ENCODE measurements at places on chromosomes 2 and 18.

DNA sequence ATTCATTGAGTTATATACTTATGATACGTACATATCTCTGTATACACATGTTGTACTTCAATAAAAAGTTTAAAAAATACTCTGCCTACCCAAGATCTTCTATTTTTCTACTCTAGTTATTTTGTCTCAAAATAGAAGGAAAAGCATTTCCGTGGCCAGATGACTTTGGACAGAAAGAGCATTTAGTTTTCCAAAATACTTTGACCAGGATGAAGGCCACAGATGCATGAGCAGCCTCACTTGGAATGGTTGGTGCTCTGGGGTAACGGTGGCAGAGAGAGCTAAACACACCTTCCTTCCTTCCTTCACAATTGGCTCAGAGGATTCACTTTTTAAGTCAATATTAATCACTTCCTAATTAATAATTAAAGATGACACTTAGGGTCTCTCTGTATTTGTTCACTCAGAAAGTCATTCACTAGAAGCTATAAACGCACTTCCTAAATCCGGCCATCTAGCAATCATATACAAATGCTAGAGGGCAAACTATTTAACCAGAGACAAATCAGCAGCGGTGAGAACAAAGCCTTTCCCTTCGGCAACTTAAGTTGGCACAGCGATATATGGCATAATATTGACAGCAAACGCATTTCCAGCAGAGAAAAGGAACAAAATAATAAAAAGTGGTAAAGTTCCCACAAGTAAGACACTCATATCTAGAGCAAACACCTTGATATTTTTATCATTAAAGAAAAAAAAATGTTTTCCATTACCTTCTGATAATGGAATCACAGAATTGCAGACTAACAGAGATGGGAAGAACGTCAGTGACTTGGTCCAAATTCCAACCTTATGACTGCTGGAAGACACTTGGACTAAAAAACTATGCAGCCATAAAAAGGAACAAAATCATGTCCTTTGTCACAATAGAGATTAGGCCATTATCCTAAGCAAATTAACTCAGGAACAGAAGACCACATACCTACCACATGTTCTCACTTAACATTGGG is 55.9 kb upstream of the NARS1 start:
- DNase-seq = no peak

DNA sequence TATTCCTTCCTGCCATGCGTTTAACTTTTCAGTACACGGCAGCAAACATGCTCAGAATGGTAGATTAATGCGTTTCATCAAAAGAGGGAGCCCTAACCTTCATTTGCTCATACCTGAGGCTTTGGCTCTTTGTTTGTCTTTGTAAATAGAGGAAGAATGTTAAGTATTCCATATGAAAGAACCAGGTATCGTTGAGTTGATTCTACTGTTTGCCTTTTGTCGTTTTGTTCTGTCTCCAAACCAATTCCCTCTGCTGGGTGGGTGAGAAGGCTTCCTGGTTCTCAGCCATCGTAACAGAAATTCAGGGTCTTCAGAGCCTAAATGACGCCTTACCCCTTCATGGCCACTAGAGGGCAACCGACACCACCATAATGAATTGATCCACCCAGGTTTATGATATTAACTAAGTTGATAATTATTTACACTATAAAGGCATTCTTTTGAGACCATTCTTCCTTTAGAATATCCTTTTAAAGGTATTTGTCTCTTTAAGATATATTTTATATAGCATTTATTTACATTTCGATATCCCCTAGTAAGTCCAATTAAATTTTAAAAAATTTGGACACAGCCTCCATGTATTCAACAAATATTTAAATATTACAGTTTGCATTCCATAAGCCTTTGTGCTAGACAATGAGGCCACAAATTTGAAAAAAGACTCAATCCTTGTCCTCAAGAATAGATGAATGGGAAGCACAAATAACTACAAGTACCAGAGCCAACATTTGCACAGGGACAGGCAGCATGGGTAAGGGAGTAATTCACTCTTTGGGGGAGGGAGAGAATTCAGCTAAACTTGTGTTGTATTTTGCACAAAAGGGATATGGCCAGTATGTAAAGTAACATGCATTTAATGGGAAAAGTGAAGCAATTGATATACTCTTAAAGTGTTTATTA is 48.1 kb downstream of the TIMM21 start:
- peak; percentile 13 for DNase-seq

DNA sequence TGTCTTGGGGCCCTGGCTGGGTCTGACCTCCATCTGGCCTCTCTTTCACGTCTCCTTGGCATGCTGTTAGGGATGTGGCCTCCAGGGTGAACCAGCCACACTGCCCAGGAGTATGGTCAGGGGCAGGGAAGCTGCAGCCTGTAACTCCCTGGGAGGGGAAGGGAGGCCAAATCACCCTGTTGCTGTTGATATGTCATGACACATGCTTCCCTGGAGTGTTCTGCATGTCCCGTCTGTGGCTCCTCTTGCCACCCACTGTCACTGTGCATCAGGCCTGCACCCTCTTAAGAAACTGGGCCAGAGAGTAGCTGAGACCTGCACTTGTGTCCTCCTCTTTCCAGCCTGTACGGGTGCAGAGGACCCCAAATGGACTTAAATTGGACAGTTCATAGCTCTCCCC is 221.3 kb downstream of the FHOD3 start:
- no peak for DNase-seq

GRCh38 chr2:157786663-157787363 is 89.3 kb downstream of the ACVR1 start:
- DNase-seq = no peak

DNA sequence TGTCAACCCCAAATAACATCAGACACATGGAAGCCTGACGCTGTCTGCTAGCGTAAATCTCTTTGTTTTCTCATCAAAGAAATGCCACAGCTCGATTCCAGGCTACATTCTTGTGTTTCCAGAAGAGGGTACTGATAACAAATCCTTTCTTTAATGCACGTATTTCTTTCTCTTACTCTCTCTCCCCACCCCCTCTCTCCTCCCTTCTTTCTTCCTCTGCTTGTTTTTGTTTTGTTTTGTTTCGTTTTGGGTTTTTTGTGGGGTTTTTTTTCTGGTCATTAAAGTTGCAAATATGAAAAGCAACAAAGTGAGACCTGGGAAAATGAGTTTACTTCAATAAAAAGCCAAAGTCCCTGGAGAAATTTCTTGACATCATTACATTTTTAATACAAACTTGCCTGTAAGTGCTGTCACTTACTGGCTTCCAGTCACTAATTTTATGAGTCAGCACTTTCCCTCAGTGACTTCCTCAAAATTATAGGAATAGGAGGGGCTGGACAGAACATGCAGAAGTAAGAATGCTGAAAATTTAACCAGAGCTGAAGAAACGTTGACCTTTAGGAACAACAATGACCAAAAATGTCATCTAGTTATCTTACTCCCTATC is 106.7 kb upstream of the NABP1 start:
- DNase-seq = no peak

GRCh38 chr18:31250902-31251301 is 67.1 kb upstream of the DSG1 start:
- no peak for DNase-seq

DNA sequence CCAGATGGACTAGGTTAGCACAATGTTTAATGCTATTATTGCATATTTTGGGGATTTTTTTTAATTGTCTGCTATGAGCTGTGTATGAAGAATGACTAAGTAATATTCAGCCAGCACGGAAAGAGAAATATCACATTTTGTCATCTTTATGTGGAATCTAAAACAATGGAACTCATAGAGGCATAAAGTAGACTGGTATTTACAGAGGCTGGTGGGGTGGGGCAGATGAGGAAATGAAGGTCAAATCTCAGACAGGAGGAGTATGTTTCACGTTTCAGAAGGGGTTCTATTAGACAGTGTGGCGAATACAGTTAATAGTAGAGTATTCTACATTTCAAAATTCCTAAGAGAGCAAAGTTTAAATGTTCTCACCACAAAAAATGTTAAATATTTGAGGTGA is 4.7 kb downstream of the CDH19 start:
- no peak for DNase-seq

- DNase-seq = no peak
These were observed 59.2 kb downstream of the TGFA start for GRCh38 chr2:70494293-70494886.

- DNase-seq = no peak
These were observed 546.8 kb downstream of the TNS1 start for GRCh38 chr2:217456016-217456415.

Measured in stimulated activated CD8-positive, alpha-beta memory T cell treated with anti-CD3 and anti-CD28 coated beads, Interleukin-4, amount 100 ng/mL, for 1 hour (primary cell).